ENCODE measurements at places on chromosomes 3 and 15. TPM values are rescaled to one million over a fixed set of nuclear protein-coding genes. Genes with fewer than 3 reads are reported as not detected.

PAK6 gene
- 0.93 TPM for total RNA-seq

IGSF11 gene
- 2.2 TPM for total RNA-seq

- DNase-seq = no peak
Measured at GRCh38 chr15:38148471-38148870, 104.2 kb upstream of the SPRED1 start.

GRCh38 chr3:109851854-109852253 is 514.5 kb upstream of the DPPA4 start:
- DNase-seq = no peak

- no peak for DNase-seq
Measured at GRCh38 chr3:16875876-16876550, 8.7 kb upstream of the PLCL2 start.

DNA sequence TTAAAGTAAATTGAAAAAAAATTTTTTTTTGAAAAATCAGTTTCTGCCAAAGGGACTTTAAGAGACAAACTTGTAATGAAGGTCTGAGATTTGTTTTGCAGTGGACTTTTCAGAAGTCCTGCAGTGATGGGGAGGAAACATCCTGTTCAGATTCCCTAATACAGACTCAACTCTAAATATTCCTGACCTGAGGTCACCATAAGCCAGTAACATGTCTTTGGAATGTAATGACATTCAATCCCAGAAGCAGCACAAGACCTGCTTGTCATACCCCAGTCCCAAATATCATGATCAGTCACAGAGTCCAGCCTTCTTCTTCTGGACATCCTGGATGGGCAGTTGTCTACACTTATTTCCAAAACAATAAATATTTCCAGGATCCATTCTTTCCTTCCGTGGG is 53.6 kb downstream of the TMEM39A start:
- DNase-seq = no peak

- DNase-seq = no peak
Measured at GRCh38 chr3:114043205-114043604, 13.1 kb downstream of the CCDC191 start.

DNA sequence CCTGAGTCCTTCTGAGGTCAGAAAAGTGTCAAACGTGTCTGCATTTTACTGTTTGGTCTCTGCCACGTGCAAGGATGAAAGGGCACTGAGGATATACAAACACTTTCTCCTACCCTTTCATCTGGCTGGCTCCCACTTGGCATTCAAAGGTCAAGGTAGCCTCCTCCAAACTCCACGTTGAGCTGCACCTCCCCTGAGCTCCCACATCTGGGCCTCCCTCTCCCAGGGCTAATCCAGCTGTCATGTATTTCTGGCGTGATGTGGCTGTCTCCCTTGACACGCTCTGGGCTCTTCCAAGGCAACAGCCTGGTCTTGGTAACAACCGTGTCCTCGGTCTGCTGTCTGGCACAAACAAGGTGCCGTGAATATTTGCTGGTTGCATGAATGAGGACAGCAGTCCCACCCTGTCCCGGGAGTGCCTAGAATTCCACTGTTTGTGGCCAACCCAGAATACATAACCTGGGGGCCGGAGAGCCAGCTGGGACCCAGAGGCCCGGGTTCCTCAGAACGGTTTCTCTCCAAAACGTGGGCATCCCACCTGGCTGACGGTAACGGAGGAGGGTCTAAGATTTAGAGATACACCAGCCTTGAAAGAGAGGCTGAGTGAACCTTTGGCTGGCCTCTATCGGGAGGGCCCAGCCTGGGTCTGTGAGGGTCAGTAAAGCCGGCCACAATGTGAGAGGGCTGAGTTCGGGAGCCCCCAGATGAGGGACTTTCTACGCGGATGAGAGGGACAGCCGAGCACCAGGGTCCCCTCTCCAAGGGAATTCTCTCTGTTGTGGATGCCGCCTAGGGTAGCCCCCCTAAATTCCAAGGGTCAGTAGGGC is 767 bp downstream of the GLT8D1 start:
- DNase-seq = no peak

CFAP100 gene
- total RNA-seq = 1.1 TPM

SLC38A3 gene
- 1.8 TPM for total RNA-seq

DNAJA4 gene
- total RNA-seq = not detected

DNA sequence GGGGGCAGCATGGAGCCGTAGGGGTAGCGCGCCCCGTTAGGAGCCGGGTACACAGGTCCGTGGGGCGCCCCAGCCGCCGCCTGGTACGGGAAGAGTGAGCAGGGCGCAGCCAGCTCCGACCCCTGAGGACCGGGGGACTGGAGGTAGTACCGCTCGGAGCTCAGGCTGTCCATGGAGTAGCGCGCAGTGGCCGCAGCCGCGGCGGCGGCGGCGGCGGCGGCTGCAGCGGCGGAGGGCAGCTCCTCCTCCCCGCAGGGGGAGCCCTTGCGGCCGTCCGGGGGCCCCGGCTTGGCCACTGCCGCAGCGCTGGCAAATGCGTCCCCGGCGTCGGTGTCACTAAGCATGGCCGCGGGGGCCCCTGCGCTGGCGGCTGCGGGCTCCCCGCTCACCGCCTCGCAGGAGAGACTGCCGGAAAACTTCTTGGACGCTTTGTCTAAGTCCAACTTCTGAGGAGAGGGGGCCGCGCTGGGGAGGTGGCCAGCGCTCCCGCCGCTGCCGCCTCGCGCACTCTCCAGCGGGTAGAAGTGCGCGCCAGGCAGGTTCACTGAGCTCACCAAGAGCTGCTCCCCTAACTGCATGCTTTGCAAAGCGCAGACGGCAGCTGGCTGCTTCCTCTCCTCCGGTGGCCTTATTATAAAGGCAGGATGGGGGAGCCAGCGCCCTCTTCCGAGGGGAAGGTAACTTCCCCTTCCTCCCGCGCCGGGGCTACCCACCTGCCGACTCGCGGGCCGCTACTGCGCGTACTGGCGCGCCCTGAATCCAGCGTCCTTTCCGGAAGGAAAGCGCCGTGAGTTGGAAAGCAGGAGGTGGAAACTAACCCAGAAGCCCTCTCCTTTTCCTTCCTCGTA is at the start of gene EOMES:
EOMES (minus strand) TSS at position 607 of the 848 bp plus-strand sequence; CDS start at position 578, 29 bp downstream.
- DNase-seq = no peak

- DNase-seq = peak; percentile 89
Measured at GRCh38 chr3:184543843-184544512, 17.6 kb upstream of the EPHB3 start.

RAD51 gene
- 29.2 TPM for total RNA-seq

DNA sequence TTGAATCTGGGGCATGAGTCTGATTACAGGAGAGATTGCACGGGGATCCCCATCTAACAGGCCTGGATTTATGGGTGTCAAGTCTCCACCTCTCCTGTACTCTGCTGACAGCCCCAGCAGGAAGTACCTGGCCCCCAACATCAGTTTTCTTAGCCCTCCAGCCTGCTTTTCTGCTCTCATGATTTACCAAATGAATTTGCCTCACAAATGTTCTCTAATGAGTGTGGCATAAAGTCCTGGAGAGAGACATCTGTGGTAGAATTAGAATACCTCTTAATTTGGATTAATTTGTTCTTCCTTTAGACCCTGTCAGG is 60.1 kb downstream of the FNDC3B start:
- no peak for DNase-seq

ACP3 gene
- not detected for total RNA-seq

TRIM71 gene
- total RNA-seq = 95.2 TPM

GRCh38 chr3:73094129-73094528 is 32.7 kb downstream of the EBLN2 start:
- DNase-seq = no peak

DNA sequence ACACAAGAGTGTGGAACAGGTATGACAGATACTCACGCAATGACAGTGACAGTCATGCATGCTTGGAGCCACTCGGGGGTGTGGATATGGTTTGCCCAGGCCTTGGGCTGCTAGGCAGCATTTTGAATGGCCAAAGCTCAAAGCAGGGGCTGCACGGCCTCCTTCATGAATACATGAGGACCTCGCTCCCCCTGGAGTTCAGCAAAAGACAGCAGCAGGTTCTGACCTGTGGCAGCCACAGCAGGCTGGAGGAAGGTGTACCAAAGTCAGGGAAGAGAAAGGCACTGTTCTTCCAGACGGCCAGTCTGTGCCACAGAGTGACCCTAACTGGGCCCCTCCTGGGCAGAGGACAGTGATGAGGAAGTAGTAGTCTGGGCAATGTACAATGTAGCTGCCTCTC is 88.2 kb upstream of the C2CD4B start:
- no peak for DNase-seq

GRCh38 chr3:167480748-167481147 is 6.9 kb upstream of the SERPINI2 start:
- DNase-seq = no peak

DNA sequence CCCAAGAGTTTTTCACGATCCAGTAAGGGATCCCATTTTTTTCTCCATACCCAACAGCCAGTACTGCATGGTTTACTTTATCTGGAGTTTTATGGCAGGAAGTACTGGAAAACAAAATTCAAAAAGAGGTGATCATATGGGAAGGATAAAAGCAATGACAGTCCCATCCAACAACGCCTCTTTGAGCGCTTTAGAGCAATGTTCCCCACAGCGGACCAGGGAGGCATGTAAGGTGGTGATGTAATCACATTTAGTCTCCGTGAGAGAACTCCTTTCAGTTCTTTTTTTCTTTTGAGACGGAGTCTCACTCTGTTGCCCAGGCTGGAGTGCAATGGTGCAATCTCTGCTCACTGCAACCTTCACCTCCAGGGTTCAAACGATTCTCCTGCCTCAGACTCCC is 21.8 kb downstream of the CTSH start:
- DNase-seq = no peak

DNA sequence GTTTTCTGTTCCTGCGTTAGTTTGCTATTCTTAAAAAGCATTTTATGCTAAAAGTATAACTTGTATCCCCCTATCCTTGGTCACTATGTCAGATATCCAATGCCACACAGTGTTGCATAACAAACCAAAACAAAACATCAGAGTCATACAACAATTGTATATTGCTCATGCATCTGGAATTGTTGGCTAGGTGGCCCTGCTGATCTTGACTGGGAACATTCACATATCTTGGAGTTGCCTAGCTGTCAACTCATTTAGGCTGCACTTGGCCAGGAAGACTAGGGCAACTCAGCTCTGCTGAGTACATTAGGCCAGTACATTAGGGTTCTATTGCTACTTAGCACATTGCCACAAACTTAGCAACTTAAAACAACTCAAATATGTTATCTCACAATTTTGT is 706.5 kb upstream of the UBE2E2 start:
- DNase-seq = no peak

PRR23E gene
- not detected for total RNA-seq

DNA sequence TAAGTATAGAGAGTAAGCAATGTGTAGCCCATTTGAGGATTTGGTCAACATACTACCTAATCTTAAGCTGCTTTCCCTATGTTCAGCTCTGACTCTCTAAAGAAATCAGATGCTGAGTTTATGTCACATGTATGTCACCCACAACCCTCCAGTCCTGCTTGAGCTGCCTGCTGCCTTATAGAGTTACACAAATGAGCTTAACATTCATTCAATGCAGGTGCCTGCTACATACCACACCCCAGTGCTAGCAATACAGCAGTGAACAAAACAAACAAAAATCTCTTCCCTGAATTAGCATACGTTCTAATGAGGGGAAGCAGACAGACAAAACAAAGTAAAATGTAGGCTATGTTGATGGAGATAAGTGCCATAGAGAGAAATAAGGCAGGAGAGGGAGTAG is 93.0 kb downstream of the HHLA2 start:
- no peak for DNase-seq

DNA sequence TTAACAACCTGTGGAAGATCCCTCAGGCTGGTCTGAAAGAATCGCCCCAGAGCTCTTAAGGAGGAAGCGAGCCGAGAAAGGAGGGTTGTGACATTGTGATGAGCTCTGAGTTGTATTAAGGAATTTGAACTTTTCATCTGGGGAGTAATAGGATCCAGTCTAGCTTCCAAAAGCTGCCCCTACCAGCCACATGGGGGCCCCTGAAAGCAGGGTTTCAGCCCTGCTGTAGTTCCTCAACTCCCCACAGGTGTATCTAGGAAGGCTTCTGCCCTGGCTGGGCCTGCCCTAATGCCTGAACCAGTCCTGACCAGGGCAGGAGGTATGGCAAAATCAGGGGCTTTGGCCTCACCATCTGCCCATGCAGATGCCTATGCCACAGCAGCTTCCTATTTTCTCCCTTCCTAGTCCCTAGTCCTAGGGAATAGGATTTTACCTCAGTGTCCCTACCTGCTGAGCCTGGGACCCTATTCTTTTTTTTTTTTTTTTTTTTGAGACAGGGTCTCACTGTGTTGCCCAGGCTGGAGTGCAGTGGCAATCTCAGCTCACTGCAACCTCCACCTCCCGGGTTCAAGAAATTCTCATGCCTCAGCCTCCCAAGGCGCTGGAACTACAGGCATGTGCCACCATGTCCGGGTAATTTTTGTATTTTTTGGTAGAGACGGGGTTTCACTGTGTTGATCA is 5.0 kb upstream of the AP3S2 start:
- DNase-seq = no peak

HHLA2 gene
- total RNA-seq = not detected

DNA sequence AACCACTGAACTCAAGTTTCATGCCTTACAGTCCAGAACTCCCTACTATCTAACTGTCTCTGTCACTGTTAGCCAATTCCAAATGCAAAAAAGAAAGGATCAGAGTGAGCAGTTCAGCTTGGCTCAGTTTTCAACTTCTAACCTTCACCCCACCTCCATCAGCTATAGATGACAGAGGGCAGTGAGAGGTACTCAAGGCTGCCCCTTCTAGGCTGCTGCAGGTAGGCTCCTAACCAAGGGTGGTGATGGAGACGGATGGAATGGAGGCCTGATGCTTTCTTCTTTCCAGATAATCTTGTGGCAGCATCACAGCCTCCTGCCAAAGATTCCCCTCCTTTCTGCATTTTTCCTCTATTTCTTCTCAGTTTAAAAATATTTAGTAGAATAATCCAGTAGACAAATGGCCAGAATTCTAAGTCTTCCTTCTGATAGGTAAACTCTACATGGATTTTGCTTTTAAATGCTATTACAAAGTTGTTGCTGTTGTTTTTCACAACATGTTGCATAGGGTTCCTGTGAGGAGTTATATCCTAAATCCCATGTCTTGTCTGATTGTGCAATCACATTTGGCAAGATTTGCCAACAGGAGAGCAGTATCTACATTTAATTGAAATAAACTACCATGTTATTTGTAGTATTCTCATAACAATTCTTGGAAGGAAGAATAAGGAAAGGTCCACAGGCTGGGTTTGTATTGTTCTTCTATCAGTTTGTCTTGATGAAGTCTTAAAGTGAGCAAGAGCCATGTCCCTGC is 301.6 kb upstream of the TRIM42 start:
- no peak for DNase-seq

C3orf33 gene
- total RNA-seq = 4.2 TPM

GRCh38 chr3:185648396-185648795 is 62.3 kb downstream of the SENP2 start:
- DNase-seq = no peak

DNA sequence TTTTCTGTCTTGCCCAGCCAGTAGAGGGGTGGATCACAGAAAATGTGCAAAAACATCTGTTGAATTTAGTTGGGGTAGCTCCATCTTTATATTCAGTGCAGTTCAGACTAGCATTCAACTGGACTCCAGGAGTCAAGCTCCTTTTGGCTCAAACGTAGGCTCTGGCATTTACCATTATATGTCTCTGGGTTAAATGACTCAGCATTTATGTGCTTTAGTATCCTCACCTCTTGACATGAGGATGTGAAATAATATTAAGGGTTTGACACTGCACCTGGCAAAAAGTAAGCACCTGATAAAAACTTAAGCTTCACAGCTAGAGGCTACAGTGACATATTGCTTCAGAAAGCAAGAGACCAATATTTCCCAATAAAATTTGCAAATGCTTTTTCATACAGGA is 14.8 kb downstream of the PRC1 start:
- no peak for DNase-seq

RBP2 gene
- total RNA-seq = not detected

- no peak for DNase-seq
Measured at GRCh38 chr15:32042269-32042972, 12.1 kb downstream of the CHRNA7 start.

GRCh38 chr3:142296507-142296906 is 71.1 kb upstream of the GK5 start:
- DNase-seq = no peak

All from neural crest cell (in vitro differentiated cells).